ENCODE measurements at places on chromosomes 7 and 10.
A peak's percentile ranks its signal among the peaks of the same experiment; 100 is the strongest.

GRCh38 chr10:123896246-123896927, 4.8 kb upstream of the CPXM2 start:
- DNase-seq = no peak

GRCh38 chr10:71396711-71397295, at the start of gene CDH23:
TSS of gene CDH23 (plus strand) at chr10:71396920. CDS start at chr10:71439832, 42,912 bp downstream.
- peak; percentile 27 for DNase-seq

GRCh38 chr7:30920584-30921539, 9.2 kb downstream of the AQP1 start:
- DNase-seq = no peak

GRCh38 chr7:28002638-28003037, 178.0 kb downstream of the JAZF1 start:
- no peak for DNase-seq

- no peak for DNase-seq
Measured at GRCh38 chr7:102806613-102807012, 57.8 kb downstream of the FAM185A start.

- DNase-seq = peak; percentile 45
Measured at GRCh38 chr10:44968500-44969400, 9.1 kb downstream of the RASSF4 start.

GRCh38 chr7:29139191-29139590, 7.1 kb downstream of the CPVL start:
- DNase-seq = no peak

DNA sequence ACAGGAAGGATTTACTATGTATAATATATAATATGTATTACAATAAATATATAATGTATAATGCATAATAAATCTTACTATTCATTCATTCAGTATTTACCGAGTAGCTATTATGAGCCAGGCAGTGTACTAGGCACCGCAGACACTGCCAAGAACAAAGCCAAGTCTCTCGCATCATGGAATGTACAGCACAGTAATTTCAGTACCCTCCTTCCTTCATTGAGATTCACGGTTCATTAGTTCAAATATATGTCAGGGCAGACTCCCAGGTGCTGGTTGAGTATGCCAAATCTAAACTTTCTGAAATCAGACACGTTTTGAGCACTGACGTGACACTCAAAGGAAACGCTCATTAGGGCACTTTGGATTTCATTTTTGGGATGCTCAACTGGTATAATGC, 9.1 kb downstream of the USP6NL start:
- no peak for DNase-seq

DNA sequence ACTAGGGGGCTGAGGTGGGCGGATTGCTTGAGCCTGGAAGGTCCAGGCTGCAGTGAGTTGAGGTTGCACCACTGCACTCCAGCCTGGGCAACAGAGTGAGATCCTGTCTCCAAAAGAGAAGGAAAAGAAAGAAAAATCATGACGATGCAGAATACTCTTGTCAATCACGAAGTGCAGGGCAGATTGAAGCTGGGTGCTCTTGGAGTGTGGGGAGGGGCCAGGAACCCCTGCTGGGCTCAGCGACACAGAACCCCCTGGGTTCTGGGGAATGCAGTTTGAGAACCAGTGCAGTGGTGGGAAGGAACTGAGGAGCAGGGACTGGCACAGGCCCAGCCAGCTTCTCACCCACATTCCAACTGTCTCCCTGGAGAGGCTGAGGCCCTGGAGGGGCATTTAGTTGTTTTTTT, 10.8 kb upstream of the INTS1 start:
- no peak for DNase-seq

GRCh38 chr10:103480521-103480920, 1.5 kb upstream of the CALHM3 start:
- DNase-seq = no peak

DNA sequence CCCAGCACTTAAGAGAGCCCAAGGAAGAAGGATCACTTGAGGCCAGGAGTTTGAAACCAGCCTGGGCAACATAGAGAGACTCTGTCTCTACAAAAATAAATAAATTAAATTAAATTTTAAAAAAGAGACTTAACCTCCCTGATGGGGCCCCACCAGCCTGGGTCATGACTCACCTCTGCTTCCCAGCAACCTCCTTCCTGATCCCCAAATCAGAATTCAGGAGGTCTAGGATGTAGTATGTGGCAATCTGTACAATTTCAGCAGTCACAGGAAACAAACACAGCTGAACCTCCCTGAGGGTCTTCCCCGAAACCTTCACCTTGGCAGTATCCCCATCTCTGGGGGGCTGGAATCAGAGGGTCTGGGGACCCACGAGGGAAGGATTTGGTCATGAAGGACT, 9.7 kb upstream of the PPP1R35 start:
- no peak for DNase-seq

- DNase-seq = peak; percentile 50
Measured at GRCh38 chr7:26375726-26376174, 84.1 kb downstream of the SNX10 start.

DNA sequence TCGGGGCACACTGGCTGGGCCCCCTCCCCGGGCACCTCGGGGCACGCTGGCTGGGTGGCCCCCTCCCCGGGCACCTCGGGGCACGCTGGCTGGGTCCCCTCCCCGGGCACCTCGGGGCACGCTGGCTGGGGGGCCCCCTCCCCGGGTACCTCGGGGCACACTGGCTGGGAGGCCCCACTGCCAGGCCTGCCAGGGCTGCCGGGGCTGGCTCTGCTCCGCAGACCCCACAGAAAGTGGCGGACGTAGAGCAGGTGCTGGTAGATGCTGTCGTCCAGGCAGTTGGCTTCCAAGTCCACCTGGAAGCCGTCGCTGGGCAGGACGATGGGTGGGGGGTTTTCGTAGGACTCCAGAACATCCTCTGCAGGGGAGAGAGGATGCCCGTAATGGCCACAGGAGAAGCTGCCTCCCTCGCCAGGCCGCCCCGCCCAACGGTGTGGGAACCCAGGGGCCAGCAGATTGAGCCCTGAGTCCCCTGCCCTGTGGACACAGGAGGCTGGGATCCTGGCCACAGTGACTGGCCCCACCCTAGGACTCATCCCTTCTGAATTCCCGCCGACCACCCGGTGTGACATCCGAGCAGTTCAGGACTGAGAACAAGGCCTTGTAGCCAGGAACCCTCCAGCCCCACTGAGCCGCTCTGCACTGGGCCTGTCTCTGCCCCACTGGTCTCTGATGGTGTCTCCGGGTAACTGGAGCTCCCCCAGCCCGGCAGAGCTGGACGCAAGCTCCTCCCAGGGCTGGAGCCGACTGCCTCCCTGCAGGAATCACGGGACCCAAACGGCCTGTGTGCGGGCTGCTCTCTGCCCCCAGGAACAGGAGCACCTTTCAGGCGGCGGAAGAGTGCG, 28.2 kb downstream of the AP5Z1 start:
- no peak for DNase-seq

DNA sequence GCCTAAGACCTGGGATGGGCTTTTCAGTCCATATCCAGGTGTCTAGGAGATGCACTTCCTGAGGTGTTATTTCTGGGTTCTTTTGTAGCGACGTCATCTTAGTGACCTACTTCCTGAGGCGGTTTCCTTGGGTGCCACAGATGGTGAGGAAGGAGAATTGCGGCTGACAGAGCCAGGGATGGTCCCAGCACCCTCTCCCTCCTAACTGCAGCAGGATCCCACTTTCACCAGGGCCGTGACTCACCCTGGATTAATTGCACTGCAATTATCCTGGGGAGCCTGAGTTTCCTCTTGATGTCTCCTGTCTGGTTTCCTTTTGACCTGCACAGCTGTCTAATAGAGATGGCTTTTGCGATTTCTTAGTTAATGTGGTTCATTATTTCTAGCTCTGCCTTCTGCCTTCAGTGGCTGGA, 271.7 kb downstream of the TCF7L2 start:
- no peak for DNase-seq

GRCh38 chr7:102927312-102927933, 14.6 kb downstream of the LRRC17 start:
- no peak for DNase-seq

- no peak for DNase-seq
Measured at GRCh38 chr10:5814110-5815107, 1.2 kb upstream of the GDI2 start.

GRCh38 chr10:60009276-60009675, 102.9 kb upstream of the CCDC6 start:
- DNase-seq = no peak

GRCh38 chr7:116876664-116877442, 14.5 kb downstream of the CAPZA2 start:
- no peak for DNase-seq

DNA sequence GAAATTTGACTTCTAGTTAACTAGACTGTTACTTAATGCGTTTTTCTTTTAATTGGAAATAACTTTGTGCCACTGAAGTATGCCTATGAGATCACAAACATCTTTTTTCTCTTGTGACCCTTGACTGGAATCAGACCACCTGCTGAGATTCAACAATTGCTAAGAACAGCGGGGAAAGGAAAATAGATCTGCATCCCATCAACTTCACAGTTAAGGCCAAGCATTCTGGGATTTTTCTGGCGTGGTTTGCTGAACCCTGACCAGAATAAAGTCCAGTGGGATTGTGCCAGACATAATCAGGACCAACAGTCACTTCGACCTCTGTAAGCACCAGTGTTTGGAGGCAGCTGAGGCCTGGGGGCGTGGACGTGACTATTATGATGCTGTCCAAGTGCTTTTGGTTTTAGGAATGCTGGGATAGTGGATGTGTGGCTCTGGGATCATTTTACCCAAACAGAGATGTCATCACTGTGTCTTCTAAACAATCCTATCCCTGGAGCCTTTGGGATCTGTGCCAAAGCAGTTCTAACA, 373.3 kb upstream of the PRKCQ start:
- no peak for DNase-seq

DNA sequence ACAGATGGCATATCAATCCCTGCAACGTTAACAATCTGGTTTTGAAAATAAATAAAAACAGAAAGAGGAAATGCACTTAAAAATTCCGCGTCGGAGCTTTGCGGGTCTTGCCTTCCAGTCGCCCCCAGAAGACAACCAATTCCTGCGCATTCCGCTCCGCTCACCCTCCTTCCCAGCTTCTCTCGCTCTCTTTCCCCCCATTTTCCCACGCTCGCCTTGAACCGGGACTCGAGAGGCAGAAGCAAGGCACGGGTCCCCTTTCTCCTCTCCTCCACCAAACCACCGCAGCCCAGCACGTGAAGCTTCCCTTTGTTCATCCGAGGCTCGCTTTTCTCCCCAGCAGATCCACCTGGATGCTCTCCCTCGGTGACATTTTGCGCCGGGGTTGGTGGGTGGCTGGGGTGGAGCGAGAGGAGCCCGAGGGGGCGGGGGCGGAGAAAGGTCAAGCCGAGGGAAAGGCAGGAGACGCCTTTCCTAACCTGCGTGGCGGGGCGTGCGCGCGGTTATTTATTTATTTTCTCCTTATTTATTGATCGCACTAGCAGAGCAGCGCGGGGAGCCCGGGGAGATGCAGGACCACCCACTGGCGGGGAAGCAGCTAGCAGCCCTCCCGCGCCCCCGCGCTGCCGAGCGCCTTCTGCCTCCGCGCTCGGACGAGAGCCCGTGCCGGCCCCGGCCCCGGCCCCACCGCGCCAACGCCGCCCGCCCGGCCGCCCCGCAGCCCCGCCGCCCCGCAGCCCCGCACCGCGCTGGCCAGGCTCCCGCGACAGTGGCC, at the start of gene KCND2:
TSS of gene KCND2 (plus strand) at position 475 of the 775 bp plus-strand sequence.
- no peak for DNase-seq

DNA sequence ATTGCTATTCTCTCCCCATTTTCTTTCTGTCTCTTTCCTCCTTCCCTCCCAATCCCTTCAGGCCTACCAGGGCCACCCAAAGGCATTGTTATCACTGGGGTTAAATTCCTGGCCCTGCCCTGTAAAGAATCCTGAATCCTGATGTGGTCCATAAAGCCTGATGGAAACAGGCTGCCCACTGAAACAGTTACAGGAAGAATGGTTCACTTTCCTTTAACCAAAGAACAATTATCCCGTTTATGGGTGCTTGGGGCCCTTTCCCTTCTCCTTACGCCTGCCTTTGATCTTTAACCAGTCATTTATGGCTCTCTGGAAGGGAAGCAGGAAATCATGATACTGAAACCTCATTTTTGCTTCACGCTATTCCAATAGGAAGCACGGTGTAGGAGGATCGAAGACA, 273.1 kb upstream of the NEBL start:
- DNase-seq = no peak

DNA sequence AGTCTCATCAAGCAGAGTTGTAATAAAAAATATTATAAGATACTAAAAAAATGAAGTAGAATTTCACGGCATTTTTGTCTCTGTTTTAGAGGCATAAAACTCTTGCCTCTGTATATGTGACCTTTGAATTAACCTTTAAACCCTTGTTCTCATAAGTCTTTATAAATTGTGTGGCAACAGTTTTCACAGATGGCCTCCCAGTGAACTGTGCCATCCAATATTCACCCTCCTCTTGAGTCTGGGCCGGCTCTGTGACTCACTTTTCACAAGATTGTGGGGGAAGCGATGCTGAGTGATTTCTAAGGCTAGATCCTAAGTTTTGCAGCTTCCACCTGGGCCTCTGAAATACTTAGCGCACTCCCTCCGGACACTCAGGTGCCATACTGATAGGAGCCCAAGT, 4.6 kb upstream of the USP6NL start:
- no peak for DNase-seq

- peak; percentile 78 for DNase-seq
Measured at GRCh38 chr7:142482891-142483658, 225.2 kb upstream of the PRSS58 start.

- DNase-seq = no peak
Measured at GRCh38 chr10:61958805-61959204, 57.3 kb downstream of the ARID5B start.

DNA sequence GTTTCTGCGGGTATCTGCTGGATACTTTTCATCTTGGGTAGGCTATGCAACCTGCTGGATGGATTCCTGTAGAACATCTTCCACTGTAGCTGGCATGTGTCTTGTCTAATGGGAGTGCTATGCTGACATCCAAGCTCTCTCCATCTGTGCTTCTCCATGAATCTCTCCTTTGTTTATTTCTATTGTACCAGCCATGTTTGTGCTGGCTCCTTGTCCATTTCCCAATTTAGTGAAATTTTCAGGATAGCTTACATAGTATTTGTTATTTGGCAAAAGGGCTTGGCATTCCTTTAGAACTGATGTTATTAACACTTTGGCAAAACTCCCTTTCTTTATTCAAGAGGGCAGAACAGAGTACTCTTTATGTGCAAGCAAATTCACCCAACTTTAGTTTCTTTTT, 198.0 kb downstream of the CSTF2T start:
- no peak for DNase-seq

- no peak for DNase-seq
Measured at GRCh38 chr7:130069179-130069977, 956 bp upstream of the KLHDC10 start.

- no peak for DNase-seq
Measured at GRCh38 chr7:77649716-77650349, 46.4 kb upstream of the RSBN1L start.

GRCh38 chr7:141355032-141355431, 196.2 kb upstream of the AGK start:
- DNase-seq = no peak

DNA sequence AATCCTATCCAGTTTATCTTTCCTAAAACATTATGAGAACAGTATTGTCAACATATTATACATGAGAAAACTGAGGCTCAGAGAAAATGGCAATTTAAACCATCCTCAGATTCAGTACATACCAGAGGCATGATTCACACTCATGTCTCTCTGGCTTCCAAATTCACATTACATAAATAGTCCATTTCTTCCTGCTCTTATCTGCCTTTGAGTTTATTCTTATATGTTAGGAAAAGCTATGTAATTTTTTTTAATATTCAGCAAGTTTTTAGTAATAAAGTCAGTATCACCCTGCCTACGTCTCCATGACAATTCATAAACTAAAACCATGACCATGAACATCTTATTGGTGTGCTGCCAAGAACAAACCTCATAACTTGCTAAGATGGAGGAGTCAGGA, 1260.2 kb upstream of the SORCS1 start:
- DNase-seq = no peak

Measured in activated CD4-positive, alpha-beta T cell treated with anti-CD3 and anti-CD28 coated beads for 36 hours (primary cell).